ENCODE measurements at places on chromosomes 16 and 17. TPM values are rescaled to one million over a fixed set of nuclear protein-coding genes. Genes with fewer than 3 reads are reported as not detected.

GRCh38 chr17:49788478-49789242 is at the start of gene KAT7:
KAT7 (plus strand) TSS chr17:49788681; CDS start chr17:49788835, 154 bp downstream.
- H3K27me3 ChIP-seq = no peaks in the 10 kb centered on the region
- H3K4me1 ChIP-seq = peaks cover 22% of the 10 kb centered on the region
- peak; percentile 98 for DNase-seq
- peak within 1 kb of the TSS; percentile 100 for H3K27ac ChIP-seq
- H3K36me3 ChIP-seq = peaks cover 22% of the 10 kb centered on the region

- H3K4me3 ChIP-seq = no peak overlapping the region
- H3K27ac ChIP-seq = no peak overlapping the region
- DNase-seq = no peak
- peaks cover 31% of the 10 kb centered on the region for H3K4me1 ChIP-seq
These were observed 2.1 kb downstream of the VAT1 start for GRCh38 chr17:43020030-43020621.

DNA sequence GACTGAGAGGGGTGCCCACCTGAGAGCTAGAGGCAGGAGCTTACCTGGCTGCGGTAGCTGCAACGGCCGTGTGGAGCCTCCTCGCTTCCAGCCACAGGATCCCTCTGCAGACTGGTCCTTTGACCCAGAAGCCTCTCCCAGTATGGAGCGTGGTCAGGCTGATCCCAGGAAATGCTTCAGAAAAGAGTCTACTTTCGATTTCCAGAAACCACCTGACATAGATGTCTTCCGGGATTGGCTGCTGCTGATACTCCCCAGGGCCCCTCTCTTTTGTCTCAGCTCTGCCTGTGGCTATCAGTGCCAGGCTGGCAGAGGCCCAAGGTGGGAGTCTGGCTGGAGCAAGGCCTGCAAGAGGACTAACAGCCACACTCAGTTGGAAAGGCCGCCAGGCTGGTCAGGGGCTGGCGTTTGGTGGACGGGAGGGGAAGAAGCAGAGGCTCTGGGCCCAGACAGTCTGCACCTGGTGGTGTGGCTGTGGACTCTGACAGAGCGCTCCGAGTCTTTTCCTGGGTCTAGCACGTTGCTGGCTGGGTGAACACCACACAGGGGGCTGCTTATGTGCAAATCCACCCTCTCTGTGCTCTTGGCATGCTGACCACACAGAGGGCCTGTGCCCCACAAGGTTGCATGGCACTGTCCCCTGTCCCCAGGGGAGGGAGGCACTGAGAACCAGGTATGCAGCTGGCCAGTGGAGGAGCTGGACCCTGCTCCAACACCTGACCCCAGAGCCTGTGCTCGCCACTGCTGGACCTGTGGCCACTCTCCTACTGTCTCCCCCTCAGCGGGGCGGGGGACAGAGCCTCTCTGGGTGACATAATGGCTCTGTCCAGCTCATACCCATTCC is at the start of gene LGALS3BP:
TSS of gene LGALS3BP (minus strand) at position 144 of the 844 bp plus-strand sequence. CDS start 2,732 bp downstream, outside the sequence.
- no peak within 1 kb of the TSS for H3K4me3 ChIP-seq
- H3K27me3 ChIP-seq = no peaks in the 10 kb centered on the region
- H3K36me3 ChIP-seq = no peaks in the 10 kb centered on the region
- peaks cover 6% of the 10 kb centered on the region for H3K4me1 ChIP-seq
- no peak for DNase-seq
- H3K27ac ChIP-seq = no peak within 1 kb of the TSS

OR3A3 gene
- total RNA-seq = not detected

GRCh38 chr17:30199600-30199999 is 35.9 kb downstream of the SLC6A4 start:
- H3K27me3 ChIP-seq = no peaks in the 10 kb centered on the region
- H3K36me3 ChIP-seq = no peaks in the 10 kb centered on the region
- DNase-seq = no peak
- no peak overlapping the region for H3K4me3 ChIP-seq

USB1 gene
- total RNA-seq = 64.7 TPM

- H3K36me3 ChIP-seq = no peaks in the 10 kb centered on the region
- DNase-seq = no peak
- H3K27me3 ChIP-seq = peaks cover 14% of the 10 kb centered on the region
These were observed 7.8 kb downstream of the DLX3 start for GRCh38 chr17:49987290-49987585.

HS3ST3B1 gene
- 17.1 TPM for total RNA-seq

- H3K36me3 ChIP-seq = no peaks in the 10 kb centered on the region
- H3K4me1 ChIP-seq = peaks cover 17% of the 10 kb centered on the region
These were observed at the start of gene CPNE2 for GRCh38 chr16:57091975-57092785. CPNE2 (plus strand) TSS chr16:57092583; CDS start chr16:57110743, 18,160 bp downstream.

GRCh38 chr16:84507011-84507982 is 2.8 kb upstream of the MEAK7 start:
- peaks cover 56% of the 10 kb centered on the region for H3K4me1 ChIP-seq
- H3K27me3 ChIP-seq = no peaks in the 10 kb centered on the region
- H3K36me3 ChIP-seq = no peaks in the 10 kb centered on the region
- DNase-seq = no peak
- H3K27ac ChIP-seq = no peak overlapping the region
- H3K4me3 ChIP-seq = no peak overlapping the region

GRCh38 chr16:20799599-20799998 is 6.7 kb downstream of the ERI2 start:
- no peak overlapping the region for H3K4me3 ChIP-seq
- no peaks in the 10 kb centered on the region for H3K36me3 ChIP-seq
- H3K27me3 ChIP-seq = no peaks in the 10 kb centered on the region
- H3K27ac ChIP-seq = no peak overlapping the region
- no peaks in the 10 kb centered on the region for H3K4me1 ChIP-seq

DNA sequence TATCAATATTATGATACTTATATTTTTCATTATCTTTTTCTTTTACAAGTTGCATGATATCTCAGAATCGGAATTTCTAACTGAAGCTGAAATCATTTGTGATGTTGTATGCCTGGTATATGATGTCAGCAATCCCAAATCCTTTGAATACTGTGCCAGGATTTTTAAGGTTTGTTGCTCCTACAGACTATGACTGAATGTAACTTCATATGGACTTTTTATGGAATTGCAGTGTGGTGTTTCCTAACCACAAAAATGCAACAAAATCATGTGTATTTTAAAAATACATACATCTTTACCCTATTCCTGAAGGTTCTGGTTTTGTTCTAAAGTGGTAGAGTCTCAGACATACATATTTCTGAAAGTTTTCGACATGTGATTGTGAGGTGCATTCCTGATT is 58.8 kb upstream of the RHBDL3 start:
- no peak for DNase-seq
- H3K27ac ChIP-seq = no peak overlapping the region
- no peaks in the 10 kb centered on the region for H3K27me3 ChIP-seq
- H3K36me3 ChIP-seq = peaks cover 47% of the 10 kb centered on the region
- H3K4me3 ChIP-seq = no peak overlapping the region
- H3K4me1 ChIP-seq = no peaks in the 10 kb centered on the region

DNA sequence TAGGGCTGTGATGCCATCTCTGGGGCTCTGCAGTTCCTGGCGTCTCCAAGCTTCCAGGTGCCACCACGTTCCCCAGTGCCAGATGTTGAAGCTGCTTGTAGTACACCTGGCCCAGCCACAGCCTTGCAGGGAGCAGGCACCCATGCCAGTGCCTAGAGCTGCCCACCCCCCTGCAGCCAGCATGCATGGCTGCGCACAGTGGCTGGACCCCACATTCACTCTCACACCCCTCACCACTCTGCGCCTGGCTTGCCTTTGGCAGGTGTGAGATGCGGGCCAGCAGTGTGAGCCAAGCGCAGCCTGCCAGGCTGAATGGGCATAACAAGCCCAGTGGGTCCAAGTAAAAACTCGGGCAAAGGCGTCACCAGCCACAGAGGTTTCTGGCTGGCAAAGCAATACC is 75.4 kb upstream of the CHMP6 start:
- H3K27ac ChIP-seq = no peak overlapping the region
- H3K27me3 ChIP-seq = no peaks in the 10 kb centered on the region
- peaks cover 16% of the 10 kb centered on the region for H3K36me3 ChIP-seq
- DNase-seq = no peak

DNA sequence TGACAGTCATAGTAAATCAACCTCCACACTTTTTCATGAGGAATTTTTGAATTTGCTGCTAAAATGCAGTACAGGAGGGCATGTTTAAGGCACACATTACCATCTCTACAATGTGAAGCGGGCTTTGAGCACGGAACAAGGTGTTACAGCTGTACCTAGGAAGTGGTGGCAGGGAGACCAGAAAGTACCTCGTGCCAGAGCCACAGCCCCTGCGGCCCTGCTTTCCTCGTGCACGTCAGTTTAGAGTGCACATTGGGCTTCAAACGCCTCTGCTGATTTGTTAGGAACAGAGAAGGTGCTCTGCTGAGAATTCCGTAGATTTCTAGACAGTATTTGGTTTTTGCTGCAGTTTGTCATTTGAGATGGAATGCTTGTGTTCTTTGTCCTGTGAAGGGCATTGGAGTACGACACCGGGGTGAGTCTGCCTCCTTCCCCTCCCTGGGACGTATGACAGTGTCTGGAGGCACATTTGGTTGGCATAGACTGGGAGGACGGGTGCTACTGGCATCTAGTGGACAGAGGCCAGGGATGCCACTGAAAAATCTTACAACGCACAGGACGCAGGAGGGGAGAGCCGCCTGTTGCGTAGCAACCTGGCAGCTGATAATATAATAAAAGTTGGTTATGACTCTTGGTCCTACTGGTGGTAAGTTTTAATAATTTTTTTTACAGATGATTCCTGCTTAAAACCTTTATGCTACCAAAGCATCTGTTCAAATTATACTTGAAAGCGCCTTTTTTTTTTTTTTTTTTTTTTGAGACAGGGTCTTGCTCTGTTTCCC is 9.1 kb downstream of the FOXK2 start:
- H3K4me1 ChIP-seq = peaks cover 29% of the 10 kb centered on the region
- H3K4me3 ChIP-seq = no peak overlapping the region
- no peaks in the 10 kb centered on the region for H3K27me3 ChIP-seq
- H3K36me3 ChIP-seq = no peaks in the 10 kb centered on the region
- H3K27ac ChIP-seq = no peak overlapping the region

DNA sequence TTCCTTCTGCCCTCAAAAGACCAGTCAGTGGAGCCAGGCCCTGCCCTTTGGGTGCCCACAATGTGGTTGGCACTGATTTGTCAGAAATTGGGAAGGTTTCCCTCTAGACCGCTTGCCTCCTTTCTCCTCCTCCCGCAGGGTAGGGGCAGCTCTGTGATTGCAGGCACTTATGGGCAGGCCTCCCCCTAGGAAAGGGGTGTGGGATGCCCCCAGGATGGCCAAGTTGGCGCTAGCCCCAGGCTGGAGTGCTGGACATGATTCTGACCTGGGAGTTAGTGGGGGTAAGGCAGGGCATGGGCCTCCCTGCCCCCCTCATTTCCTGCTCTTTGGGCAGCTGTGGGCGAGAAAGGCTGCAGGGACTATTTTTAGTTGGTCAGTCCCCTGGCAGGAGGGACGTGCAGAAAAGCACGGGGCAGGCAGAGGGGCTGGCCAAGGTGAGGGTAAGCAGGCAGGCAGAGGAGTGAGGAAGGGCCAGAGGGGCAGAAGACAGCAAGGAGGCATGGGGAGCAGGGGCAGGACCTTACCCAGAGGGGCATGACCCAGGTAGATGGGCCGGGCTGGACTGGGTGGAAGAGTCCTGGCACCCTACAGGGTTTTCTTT is 3.3 kb downstream of the RARA start:
- DNase-seq = peak; percentile 5
- H3K4me1 ChIP-seq = peaks cover 94% of the 10 kb centered on the region

DNA sequence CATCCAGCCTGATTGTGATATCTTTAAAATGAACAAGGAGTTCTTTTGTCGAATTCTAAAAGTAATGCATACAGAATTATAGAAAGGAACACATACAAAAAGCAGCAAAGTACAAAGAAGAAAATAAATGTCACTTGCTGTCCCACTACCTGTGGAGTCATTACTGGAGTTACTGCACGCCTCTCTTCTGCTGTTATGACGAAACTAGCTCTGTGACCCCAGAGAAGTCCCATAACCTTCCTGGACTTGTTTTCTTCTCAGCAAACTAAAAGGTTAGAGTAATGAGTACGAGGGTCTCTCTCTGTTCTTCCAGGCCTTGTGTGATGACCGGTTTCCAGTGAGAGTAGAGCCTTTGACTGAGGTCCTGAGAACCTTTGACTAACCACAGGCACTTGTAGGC is 26.9 kb downstream of the BANP start:
- H3K36me3 ChIP-seq = peaks cover 15% of the 10 kb centered on the region
- DNase-seq = no peak
- peaks cover 47% of the 10 kb centered on the region for H3K4me1 ChIP-seq

- no peak overlapping the region for H3K27ac ChIP-seq
- peaks cover 30% of the 10 kb centered on the region for H3K4me1 ChIP-seq
- no peak overlapping the region for H3K4me3 ChIP-seq
- no peaks in the 10 kb centered on the region for H3K27me3 ChIP-seq
These were observed 47.5 kb downstream of the HAPSTR1 start for GRCh38 chr16:9138731-9139501.

DNA sequence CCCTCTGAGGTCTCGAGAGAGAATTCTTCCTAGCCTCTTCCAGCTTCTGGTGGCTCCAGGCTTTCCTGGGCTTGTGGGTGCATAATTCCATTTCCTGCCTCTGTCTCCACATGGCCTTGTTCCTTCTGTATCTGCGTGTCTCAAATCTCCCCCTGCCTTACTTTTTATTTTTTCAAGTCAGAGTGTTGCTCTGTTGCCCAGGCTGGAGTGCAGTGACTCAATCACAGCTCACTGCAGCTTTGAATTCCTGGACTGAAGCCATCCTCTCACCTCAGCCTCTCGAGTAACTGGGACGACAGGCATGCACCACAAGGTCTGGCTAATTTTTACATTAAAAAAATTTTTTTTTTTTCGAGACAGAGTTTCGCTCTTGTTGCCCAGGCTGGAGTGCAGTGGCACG is 120.6 kb downstream of the SHISA9 start:
- H3K4me3 ChIP-seq = no peak overlapping the region
- H3K36me3 ChIP-seq = no peaks in the 10 kb centered on the region
- no peaks in the 10 kb centered on the region for H3K4me1 ChIP-seq
- no peak overlapping the region for H3K27ac ChIP-seq
- H3K27me3 ChIP-seq = no peaks in the 10 kb centered on the region
- DNase-seq = no peak

LAT gene
- total RNA-seq = 147 TPM

DNA sequence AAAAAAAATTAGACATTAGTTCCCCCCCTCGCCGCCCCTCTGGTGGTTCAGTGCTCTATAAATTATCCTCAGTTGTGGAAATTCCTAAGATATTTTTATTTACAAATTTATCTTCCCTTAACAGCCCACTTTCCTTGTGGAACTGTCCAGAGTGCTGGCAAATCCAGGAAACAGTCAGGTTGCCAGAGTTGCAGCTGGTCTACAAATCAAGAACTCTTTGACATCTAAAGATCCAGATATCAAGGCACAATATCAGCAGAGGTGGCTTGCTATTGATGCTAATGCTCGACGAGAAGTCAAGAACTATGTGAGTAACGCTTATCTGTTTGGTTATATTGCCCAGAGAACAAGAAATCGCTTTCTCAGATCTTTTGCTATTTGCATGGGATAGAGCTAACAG is 2.9 kb downstream of the KPNB1 start:
- H3K4me1 ChIP-seq = peaks cover 17% of the 10 kb centered on the region
- no peak overlapping the region for H3K4me3 ChIP-seq
- DNase-seq = no peak
- H3K27ac ChIP-seq = no peak overlapping the region
- peaks cover 55% of the 10 kb centered on the region for H3K36me3 ChIP-seq

NPIPA3 gene
- total RNA-seq = not detected

SYNGR3 gene
- 10.3 TPM for total RNA-seq

GRCh38 chr16:31386157-31386984 is 6.8 kb upstream of the ITGAD start:
- no peak overlapping the region for H3K27ac ChIP-seq
- peak; percentile 62 for DNase-seq
- peaks cover 25% of the 10 kb centered on the region for H3K4me1 ChIP-seq
